ENCODE measurements at places on chromosomes 7 and 10. TPM values are rescaled to one million over a fixed set of nuclear protein-coding genes. Genes with fewer than 3 reads are reported as not detected.
A peak's percentile ranks its signal among the peaks of the same experiment; 100 is the strongest.

The MKLN1 gene
- 34.5 TPM for total RNA-seq

The RFC2 gene
- 20.9 TPM for total RNA-seq

The STEAP4 gene
- total RNA-seq: not detected

GRCh38 chr10:16182144-16182543, 254.7 kb upstream of the PTER start:
- peak; percentile 2 for DNase-seq

- peak; percentile 78 for DNase-seq
Observed at GRCh38 chr7:151008511-151009323, 15.6 kb downstream of the ATG9B start.

The GNAI1 gene
- total RNA-seq: 36.2 TPM

The ITGA8 gene
- total RNA-seq: 0.23 TPM

- DNase-seq: no peak
Observed at GRCh38 chr10:24731942-24732341, 8.3 kb upstream of the ARHGAP21 start.

The GCK gene
- not detected for total RNA-seq

The CNPY1 gene
- total RNA-seq: not detected

GRCh38 chr7:115145512-115145911, 223.6 kb downstream of the MDFIC start:
- DNase-seq: no peak

The CHN2 gene
- total RNA-seq: 6.5 TPM

The ZKSCAN1 gene
- total RNA-seq: 42.6 TPM

- peak; percentile 88 for DNase-seq
Observed at GRCh38 chr10:28984431-28984830, 304.4 kb upstream of the LYZL1 start.

DNA sequence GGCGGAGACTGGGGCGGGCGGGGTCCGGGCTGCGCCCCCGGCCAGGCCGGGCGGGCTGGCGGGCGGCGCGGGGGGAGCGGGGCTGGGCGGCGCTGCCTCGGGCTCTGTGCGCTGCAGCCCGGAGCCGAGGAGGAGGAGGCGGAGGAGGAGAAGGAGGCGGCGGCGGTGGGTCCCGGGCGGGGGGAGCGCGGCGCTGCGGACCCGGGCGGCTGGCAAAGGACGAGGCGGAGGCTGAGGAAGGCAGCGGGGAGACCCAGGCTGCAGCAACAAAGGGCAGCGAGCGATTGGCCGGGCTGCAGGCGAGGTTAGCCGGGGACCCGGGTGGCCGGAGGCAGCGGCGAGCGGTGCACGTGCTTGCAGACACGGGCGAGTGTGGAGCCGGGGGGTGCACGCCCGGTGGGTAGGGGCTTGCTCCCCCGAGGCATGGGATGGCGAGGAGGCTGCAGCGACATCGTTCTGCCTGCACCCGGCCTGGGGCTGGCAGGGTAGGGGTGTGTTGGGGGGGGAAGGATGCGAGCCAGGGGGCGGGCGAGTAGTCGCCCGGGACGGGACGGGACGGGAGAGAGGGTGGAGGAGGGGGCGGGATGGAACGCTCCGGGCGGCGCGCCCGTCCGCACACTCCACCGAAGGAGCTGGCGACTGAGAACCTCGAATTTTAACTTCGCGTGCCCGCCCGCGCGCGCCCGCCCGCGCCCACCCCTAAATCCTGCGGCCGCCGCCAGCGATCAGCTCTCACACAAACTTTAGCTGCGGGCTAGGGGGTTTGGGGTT, 844 bp upstream of the KAT6B start:
- no peak for DNase-seq

The SSC4D gene
- total RNA-seq: 0.98 TPM

DNA sequence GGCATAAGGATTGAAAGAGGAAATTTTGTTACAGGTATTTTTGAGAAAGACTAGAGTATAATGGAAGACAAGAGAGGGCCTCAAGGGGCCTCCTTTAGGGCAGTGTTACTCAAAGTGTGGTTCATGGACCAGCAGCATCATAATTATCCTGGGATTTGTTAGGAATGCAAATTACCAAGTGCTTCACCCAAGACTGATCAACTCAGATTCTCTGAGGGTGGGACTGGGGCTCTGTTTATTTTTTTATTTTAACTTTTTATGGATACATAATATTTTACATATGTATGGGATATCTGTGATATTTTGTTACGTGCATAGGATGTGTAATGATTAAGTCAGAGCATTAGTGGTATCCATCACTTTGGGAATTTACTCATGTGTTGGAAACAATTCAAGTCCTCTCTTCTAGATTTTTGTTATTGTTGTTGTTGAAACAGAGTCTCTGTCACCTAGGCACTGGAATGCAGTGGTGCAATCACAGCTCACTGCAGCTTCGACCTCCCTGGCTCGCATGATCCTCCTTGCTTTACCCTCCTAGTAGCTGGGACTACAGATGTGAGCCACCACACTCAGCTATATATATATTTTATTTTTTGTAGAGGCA, 2.2 kb upstream of the KCTD7 start:
- no peak for DNase-seq

- peak; percentile 95 for DNase-seq
Observed at GRCh38 chr10:93436591-93437085, 45.5 kb downstream of the MYOF start.

The ZNF862 gene
- total RNA-seq: 12.1 TPM

- peak; percentile 89 for DNase-seq
Observed at GRCh38 chr7:2109936-2110609, 122.7 kb downstream of the MAD1L1 start.

- peak; percentile 1 for DNase-seq
Observed at GRCh38 chr7:113113912-113114311, 4.4 kb downstream of the SMIM30 start.

- DNase-seq: no peak
Observed at GRCh38 chr7:152000191-152000590, 25.3 kb upstream of the GALNT11 start.

The DNAJC2 gene
- total RNA-seq: 15.9 TPM

The PUS7 gene
- total RNA-seq: 35.1 TPM

Measured in dermis blood vessel endothelial cell (primary cell).